ENCODE measurements at places on chromosomes 4 and X.

GRCh38 chrX:155435744-155436112 is 22.7 kb downstream of the F8A3 start:
- DNase-seq, result no peak

DNA sequence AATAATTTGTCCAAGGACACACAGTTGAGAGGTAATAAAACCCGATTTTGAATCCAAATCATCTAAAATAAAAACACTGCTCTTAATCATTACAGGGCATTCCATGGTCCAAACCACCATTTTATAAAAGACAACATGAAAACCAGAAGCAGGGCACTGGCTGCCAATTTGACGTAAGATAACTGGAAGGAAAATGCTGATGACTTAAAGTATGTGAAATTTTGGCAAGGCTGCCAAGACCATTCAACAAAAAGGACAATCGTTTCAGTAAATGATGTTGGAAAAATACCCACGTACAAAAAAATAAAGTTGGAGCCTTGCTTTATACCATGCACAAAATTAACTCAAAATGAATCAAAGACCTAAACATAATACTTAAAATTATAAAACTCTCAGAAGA is 344.4 kb downstream of the RAPGEF2 start:
- no peak for DNase-seq

DNA sequence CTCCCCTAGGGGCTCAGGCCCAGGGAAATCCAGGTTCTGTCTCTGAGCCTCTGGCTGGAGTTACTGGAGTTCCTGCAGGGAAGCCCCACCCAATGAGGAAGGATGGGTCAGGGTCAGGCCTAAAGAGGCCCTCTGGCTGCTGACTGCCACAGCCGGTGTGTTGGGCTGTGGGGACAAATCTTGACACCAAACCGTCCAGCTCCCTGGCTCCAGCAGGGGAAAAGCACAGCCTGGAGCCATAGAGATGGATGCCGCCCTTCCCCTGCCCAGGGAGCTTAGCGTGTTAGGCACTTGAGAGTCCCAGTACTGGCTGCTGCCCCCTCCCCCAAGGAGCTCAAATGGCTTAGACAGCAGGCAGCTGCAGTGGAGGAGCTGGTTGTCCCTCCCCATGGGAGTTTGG is 321.3 kb upstream of the LCORL start:
- DNase-seq, result no peak

DNA sequence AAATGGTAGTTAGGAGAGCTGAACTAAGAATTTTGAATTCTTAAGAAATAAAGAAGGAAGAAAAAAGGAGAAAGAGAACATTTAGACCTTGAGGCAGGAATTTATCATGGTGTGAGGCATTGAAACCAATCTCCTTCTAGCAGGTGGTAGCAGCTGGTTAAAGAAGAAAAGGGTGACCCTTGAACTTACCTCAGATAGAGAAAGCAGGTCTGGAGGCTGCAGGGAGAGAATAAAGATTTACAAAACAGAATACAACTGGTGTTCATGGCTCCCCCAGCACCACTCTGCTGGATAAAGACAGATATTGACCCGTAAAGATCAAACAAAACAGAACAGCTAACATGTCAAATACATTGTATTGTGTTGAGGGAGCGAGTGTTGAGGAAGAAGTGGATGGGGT is 56.0 kb downstream of the NCAPG start:
- no peak for DNase-seq

DNA sequence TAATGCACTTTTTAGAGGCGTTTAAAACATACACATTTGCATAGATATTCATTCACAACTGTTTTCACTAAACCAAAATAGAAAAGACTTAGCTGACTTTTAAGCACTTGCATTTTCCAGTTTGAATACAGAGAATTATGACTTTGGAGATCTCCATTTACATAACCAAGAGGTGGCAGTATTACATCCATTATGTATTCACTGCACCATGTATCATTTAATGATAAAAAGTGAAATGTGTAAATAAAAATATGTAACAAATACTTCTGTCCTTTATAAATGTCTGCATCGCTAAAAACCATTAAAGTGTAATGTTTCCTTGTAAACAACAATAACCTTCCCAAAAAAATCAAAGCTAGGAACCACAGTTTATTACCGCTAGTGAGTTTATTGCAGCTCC is 413.2 kb downstream of the FGF13 start:
- no peak for DNase-seq

GRCh38 chrX:130606425-130606824 is 204.6 kb downstream of the RBMX2 start:
- DNase-seq, result no peak

- peak; percentile 35 for DNase-seq
Measured at GRCh38 chr4:141686146-141686775, 49.9 kb downstream of the IL15 start.

DNA sequence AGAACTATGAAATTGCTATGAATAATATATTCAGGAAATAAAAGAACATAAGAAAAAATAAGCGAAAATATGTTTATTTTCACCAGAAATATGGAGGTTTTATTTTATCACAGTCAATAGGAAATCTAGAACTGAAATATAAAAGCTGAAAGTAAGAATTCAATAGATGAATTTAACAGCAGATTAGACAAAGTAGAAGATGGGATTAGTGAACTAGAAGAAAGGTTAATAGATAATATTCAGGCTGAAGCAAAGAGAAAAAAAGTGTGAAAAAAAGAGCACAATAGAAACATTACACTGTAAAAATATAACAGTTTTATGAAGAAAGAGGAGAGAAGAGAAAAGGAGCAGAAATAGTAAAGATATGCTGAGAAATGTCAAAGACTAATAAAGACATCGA is 1152.1 kb downstream of the FAT4 start:
- no peak for DNase-seq

GRCh38 chrX:23334521-23334847 is 165 bp upstream of the PTCHD1 start:
- no peak for DNase-seq

- DNase-seq, result no peak
Measured at GRCh38 chr4:100360211-100360610, 157.6 kb downstream of the EMCN start.

DNA sequence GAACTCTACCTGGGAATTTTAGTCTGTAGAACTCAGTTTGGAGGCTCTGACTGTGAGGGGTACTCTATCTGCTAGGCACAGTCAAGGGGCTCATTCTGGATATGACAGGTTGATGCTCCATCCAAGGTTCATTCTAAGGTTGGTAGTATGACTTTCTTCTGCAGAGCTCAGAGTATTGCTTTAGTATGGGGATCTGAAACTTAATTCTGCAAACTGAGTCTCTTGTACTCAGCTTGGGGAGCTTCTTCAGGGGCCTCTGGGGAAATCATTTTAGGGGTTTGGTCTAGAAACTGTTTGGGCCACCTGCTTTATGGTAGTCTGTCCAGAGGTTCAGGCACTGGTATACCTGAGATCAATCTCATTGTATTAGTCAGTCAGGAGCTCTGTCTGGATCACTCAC is 9.7 kb upstream of the TSR2 start:
- DNase-seq, result no peak

DNA sequence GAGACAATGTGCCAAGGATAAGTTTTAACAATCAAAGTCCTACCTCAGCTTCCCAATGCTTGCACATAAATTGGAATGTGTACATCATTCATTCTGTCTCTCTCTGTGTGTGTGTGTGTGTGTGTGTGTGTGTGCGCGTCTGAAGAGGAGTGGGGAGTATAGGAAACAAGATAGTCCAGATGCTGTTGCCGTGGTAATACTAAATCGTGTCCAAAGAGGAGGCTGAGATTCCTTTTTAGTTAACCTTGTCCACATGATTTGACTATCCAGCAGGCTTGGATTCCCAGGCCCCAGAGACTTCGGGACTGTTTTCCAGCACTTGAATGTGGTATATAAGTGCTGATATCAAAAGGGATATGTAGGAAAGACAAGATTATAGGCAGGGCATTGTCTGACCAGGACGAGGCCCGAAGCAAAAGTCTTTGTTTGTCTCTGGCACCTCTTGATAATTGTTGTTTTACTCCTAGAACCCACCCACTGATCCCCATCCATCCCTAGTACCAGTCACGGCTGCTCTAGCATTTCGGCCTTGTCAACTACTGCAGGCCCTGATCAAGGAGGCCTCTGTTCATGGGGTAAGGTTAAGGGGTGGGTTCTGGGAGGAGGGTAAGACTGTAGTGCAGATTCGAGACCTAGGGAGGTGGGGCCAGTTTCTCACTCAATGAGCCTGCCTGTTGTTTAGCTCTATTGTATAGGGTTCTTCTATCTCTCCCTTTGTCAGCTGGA is 3.9 kb downstream of the PLP1 start:
- no peak for DNase-seq

DNA sequence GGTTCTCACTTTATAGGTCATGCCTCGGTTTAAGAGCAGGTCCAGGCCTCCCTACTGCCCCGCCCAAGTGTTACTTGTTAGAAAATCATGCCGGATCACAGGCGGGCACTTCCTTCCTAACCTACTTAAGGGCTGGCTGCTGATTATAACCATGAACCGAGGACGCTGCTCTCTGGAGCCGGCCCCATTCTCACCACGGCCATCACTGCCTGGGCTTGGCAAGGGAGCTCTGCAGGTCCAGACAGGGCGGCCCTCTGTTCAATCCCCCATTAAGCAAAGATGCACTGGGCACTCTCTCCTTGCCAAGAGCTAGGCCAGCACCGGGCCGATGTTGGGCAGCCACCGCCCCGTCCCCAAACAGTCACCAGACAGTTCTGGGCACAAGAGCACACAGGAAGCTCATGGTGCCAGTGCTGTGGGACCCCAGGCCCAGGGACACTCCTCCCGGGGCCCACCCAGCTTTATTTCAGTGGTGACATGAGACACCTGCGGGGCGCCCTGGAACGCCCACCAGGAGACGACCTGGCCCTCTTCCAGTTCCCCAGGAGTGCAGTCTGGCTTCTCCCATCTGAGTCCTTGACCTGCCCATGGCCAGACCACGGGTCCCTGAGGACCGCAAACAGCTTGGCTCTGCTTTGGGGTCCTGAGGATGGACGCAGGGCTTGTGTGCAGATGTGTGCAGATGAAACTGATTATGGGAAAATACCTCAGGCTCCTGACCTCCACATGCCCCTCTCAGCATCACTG is 44.0 kb downstream of the ABLIM2 start:
- DNase-seq, result no peak

DNA sequence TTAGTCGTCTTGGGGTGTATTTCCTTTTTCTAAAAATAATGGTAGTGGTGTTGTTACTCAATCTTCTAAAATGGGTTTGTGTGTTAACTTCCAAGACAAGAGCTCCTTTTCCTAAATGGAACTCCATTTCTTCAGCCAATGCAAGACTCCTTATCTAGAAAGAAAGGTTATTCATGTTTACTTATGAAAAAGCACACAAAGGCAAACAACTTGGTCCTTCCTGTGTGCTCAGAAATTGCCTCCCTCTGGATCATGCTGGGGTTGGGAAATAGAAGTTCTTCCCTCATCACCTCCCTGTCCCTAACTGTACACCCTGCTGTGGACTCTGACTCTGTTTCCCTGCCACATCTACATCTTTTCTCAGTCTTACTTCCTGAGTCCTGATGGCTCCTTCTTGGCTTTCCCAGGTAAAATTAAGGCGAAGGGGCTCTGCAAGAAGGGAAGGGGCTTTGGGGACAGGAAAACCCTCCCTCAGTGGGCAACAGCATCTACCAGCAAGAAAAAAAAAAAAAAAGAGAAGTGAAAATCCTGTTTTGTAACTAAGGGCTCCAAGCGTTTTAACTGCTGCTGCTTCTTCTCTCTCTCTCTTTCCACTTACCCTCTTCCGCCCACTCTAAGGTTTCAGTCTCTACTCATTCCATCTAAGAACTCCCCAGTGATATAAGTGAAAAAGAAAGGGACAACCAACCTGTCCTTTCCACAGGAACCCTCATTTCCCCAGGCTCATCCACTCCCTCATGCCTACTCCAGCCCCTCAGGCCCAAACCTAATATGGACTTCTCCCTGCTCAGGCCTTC is 19.8 kb upstream of the TASL start:
- no peak for DNase-seq

DNA sequence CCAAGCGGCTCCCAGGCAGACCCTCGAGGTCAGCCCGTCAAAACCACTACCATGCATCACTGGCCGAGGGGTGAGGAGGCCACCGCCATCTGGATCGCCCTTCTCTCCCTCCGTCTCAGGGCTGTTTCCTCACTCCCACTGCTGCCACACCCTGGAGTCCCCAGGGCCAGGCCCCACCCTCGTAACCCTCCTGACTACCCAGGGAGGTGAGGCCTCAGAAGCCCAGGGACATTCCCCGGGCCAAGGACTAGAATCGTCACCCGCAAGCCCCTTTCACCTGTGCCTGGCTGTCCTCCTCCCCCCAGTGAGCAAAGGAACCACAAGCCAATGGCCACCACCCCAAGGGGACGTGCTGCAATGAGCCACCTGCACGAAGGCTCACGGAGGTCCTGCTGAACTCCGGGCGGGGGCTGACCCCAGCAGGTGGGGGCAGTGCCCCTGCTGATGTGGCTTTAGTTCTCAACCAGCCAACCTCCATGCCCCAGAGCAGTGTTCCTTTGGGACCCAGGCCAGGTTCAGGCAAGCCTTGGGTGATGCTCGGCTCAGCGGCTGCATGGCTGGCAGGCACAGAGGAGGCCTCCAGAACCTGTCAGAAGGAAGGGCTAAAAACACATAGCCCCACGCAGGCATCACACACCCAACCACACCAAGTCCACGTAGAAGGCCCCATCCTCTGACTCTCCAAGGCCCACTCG is 23.8 kb downstream of the PPP2R2C start:
- DNase-seq, result no peak

GRCh38 chrX:13927175-13927574 is 102.5 kb downstream of the GEMIN8 start:
- no peak for DNase-seq

DNA sequence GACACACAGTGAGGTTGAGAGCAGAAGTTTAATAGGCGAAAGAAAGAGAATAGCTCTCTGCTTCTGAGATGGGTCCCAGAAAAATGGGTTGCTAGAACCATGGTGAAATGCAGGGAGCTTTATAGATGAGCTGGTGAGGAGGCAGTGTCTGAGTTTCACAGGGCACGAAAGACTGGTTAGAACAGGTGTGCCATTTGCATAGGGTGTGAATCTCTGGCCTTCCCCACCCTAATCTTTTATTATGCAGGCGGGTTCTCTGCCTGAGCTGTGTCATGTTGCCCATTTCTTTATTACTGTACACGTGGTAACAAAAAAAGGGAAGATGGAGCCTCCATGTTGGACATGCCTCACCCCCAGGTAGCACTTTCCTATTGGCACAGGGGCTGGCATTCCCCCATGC is 39.1 kb downstream of the FUNDC1 start:
- no peak for DNase-seq

GRCh38 chr4:141860974-141861373 is 224.6 kb downstream of the IL15 start:
- DNase-seq, result no peak

- peak; percentile 36 for DNase-seq
Measured at GRCh38 chr4:41418444-41418843, 119.5 kb upstream of the LIMCH1 start.

GRCh38 chr4:172657081-172657480 is 511.5 kb upstream of the GALNT7 start:
- no peak for DNase-seq

DNA sequence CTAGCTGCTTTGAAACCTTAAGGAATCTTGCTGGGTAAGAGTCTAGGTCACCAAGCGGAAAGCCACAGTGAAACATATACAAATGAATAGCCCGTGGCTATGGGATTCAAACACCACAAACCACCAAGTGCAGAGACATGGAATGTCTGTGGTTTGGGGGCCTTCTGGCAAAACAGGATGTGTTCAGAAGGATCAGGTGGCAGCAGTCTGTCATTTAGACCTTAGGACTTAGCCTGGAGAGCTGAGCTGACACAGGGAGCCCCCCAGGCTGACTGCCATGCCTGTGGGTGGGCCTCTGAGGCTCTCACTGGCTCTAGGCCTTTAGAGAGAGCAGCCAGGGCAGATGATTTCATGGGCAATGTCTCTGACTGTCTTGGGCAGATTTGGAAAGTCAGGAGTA is 225.6 kb downstream of the FBXW7 start:
- DNase-seq, result peak; percentile 75

- peak; percentile 47 for DNase-seq
Measured at GRCh38 chr4:15344041-15344440, 83.8 kb upstream of the C1QTNF7 start.

Data from non-pigmented ciliary epithelial cell (primary cell).